RWPE2 (cell line): ENCODE measurements at places on chromosomes 7 and 10.

DNA sequence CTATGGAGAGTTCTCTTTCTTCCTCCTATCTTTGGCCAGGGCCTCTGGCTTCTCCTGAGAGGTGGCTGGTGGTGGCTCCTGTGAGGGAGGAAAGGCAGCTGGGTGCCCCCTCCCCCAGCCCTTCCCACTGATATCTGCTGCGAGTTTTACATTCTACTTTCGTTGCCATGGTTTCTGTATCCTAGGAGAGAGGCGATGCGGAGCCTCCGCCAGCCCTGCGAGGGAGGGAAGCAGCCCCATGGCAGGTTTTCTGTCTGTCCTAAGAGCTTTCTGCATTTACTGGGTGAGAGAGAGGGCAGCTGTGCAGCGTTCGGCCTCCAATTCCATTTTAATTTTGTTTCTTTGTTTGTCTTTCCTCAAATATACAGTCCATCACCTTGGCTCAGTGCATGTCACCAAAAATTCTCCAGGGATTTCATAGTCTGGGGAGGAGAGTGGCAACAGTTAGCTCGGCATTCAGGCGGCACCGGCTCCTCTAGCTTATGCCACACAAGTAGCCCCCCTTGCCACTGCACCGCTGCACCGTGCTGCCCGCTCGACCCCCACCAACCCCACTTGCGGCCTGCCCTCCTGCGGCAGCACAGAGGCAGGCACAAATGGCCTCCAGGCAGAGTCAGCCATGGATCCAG is 20.4 kb downstream of the DNAJB12 start:
- no peaks in the 10 kb centered on the region for H3K27me3 ChIP-seq
- peak overlapping the region; percentile 99 for H3K27ac ChIP-seq
- peaks cover 18% of the 10 kb centered on the region for H3K36me3 ChIP-seq
- peaks cover 49% of the 10 kb centered on the region for H3K4me1 ChIP-seq
- DNase-seq: no peak

DNA sequence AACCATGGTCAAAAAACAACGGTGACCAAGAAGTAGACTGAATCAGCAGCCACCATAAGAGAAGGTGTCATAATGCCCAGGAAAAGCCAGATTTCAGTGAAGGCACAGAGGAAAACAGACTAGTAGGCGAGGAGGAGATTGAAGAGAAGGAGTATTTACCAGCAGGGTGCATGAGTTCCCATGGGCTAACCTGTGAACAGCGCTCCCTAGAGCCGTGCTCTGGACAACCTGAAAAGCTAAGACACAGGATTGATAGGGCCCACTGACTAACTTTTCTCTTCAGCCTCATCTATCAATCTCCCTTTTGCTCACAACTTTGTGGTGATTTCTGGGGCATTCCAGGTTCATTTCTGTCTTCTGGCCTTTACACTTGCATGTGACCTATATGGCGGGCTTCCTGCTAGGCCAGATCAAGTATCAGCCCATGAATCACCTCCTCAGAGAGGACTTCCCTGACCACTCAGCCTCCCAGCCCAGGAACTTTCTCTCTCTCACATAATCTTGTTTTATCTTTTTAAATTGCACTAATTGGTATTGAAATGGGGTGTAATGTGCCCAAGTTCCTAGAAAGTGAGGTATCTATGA is 12.8 kb downstream of the ANKRD22 start:
- peaks cover 8% of the 10 kb centered on the region for H3K4me1 ChIP-seq
- no peaks in the 10 kb centered on the region for H3K36me3 ChIP-seq
- no peak overlapping the region for H3K27ac ChIP-seq

GRCh38 chr10:12463459-12463838 is 114.1 kb downstream of the CAMK1D start:
- H3K27me3 ChIP-seq: no peaks in the 10 kb centered on the region
- DNase-seq: no peak
- H3K4me1 ChIP-seq: no peaks in the 10 kb centered on the region
- no peak overlapping the region for H3K27ac ChIP-seq
- no peak overlapping the region for H3K4me3 ChIP-seq

GRCh38 chr10:47379901-47380300 is 4.2 kb downstream of the ZNF488 start:
- no peak for DNase-seq
- no peaks in the 10 kb centered on the region for H3K4me1 ChIP-seq
- H3K27ac ChIP-seq: no peak overlapping the region
- no peaks in the 10 kb centered on the region for H3K36me3 ChIP-seq

- no peaks in the 10 kb centered on the region for H3K27me3 ChIP-seq
- H3K4me3 ChIP-seq: no peak overlapping the region
- H3K27ac ChIP-seq: no peak overlapping the region
- H3K4me1 ChIP-seq: no peaks in the 10 kb centered on the region
These were observed 323.9 kb upstream of the KCND2 start for GRCh38 chr7:119949053-119949452.

- no peaks in the 10 kb centered on the region for H3K27me3 ChIP-seq
- no peak overlapping the region for H3K27ac ChIP-seq
- H3K4me1 ChIP-seq: no peaks in the 10 kb centered on the region
- H3K36me3 ChIP-seq: no peaks in the 10 kb centered on the region
- no peak overlapping the region for H3K4me3 ChIP-seq
These were observed 26.2 kb downstream of the GLI3 start for GRCh38 chr7:42210779-42211178.

DNA sequence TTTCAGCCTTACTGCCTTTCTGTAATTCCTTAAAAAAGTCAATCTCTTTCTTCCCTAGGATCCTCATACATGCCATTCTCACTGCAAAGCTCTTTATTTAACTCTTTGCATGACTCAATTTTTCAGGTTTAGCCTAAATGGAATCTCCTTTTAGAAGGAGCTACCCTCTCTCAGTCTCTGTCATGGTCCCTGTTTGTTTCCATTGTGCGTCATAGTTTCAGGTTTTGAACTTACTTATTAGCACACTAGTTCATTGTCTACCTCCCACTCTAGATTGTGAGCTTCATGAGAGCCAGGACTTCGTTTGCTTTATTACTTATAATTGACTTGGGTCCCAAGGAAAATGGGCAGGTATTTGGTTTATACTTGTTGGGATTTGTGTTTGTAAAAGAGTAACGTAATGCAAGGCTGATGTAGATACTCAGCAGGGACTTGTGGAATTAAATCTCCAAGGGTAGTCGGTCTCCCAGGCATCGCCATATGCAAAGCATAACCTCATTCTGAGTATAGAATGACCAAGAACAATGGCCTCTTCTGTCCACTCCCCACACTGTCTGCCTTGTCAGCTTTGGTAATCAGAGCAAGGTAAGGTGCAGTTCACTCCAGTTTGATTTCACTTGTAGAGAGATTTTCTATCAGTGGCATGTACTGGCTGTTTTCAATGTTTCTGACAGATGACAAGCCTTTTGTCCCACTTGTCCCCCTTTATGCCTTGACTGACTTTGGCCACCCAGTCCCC is 252.0 kb downstream of the SORCS3 start:
- H3K27me3 ChIP-seq: no peaks in the 10 kb centered on the region
- no peaks in the 10 kb centered on the region for H3K36me3 ChIP-seq
- H3K4me1 ChIP-seq: no peaks in the 10 kb centered on the region
- H3K27ac ChIP-seq: no peak overlapping the region
- DNase-seq: no peak

DNA sequence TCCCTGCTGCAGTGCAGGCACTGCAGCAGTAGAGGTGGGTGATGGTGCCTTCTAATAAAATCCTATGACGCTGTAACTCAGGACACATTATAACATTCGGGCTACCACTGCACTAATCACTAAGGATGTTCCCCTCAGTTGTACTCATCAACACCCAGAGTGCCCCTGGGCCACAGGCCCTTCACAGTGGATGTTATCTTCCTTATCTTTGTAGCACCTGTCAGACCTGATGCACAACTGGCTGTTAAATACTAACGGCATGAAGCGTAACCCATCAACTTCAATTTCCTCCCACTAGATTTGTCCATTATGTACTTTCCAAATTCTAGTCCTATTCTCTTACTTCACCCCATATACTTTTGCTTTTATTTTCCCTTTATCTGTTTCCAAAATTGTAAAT is 66.3 kb downstream of the PARD3 start:
- no peaks in the 10 kb centered on the region for H3K36me3 ChIP-seq
- DNase-seq: no peak
- H3K4me1 ChIP-seq: peaks cover 32% of the 10 kb centered on the region
- no peak overlapping the region for H3K27ac ChIP-seq

- H3K36me3 ChIP-seq: peaks cover 22% of the 10 kb centered on the region
- no peak within 1 kb of the TSS for H3K4me3 ChIP-seq
- H3K27me3 ChIP-seq: no peaks in the 10 kb centered on the region
- H3K27ac ChIP-seq: peak within 1 kb of the TSS; percentile 63
- no peak for DNase-seq
These were observed at the start of gene MYO1G for GRCh38 chr7:44978511-44979366. TSS of gene MYO1G (minus strand) at chr7:44979015. CDS start at chr7:44978961, 54 bp downstream.

DNA sequence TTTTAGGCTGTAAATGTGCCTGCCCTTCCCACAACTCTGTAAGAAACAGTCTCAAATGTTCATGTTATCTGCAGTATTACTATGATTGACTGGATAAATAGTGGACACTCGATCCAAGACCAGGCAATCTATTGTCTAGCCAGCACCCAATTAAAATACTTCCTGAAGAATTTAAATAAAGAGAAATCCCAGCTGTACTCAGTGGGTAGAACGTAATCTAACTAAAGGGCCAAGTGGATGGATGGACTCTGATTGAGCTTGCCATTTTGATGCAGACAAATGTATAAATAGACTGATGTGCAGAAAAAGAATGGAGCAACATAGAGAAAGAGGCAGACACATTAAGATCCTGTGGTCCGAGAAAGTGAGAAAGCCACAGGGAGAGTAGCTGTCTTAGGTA is 158.0 kb downstream of the IPMK start:
- H3K36me3 ChIP-seq: no peaks in the 10 kb centered on the region
- H3K4me1 ChIP-seq: no peaks in the 10 kb centered on the region

GRCh38 chr10:73251683-73252444 is 580 bp downstream of the MRPS16 start:
- peaks cover 13% of the 10 kb centered on the region for H3K4me1 ChIP-seq
- peaks cover 51% of the 10 kb centered on the region for H3K36me3 ChIP-seq
- DNase-seq: no peak
- peak overlapping the region; percentile 84 for H3K4me3 ChIP-seq
- H3K27me3 ChIP-seq: no peaks in the 10 kb centered on the region

DNA sequence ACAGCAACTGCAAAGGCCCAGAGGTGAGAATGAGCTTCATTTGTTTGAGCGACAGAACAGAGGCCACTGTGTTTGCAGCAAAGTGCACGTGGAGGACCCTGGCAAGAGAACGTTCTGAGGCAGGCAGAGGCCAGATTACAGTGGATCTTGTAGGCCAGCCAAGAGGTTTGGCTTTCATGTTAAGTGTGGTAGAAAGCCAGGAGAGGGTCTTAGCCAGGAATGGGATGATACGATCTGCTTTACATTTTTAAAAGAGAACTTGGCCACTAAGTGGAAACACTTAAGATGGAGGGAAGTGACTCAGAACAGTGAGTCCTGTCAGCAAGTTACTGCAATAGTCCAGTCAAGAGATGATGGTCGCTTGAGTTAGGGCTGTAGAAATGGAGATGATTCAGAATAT is 4.6 kb downstream of the CCDC136 start:
- no peak overlapping the region for H3K27ac ChIP-seq
- no peaks in the 10 kb centered on the region for H3K4me1 ChIP-seq
- no peak overlapping the region for H3K4me3 ChIP-seq
- H3K27me3 ChIP-seq: no peaks in the 10 kb centered on the region
- no peak for DNase-seq
- H3K36me3 ChIP-seq: no peaks in the 10 kb centered on the region

GRCh38 chr10:398954-399353 is 263.7 kb downstream of the ZMYND11 start:
- H3K4me1 ChIP-seq: no peaks in the 10 kb centered on the region
- H3K27me3 ChIP-seq: no peaks in the 10 kb centered on the region
- DNase-seq: no peak

DNA sequence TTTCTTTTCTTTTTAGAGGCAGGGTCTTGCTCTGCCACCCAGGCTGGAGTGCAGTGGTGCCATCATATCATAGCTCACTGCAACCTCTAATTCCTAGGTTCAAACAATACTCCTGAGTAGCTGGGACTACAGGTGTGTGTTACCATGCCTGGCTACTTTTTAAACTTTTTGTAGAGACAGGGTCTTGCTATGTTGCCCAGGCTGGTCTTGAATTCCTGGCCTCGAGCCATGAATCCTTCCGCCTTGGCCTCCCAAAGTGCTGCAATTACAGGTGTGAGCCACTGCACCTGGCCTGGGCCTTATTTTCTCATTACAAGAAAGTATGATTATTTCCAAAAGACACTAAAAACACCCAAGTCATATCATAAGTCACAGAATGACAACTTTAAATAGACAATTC is 106.6 kb downstream of the CDK6 start:
- peaks cover 32% of the 10 kb centered on the region for H3K36me3 ChIP-seq
- H3K4me3 ChIP-seq: no peak overlapping the region
- peaks cover 38% of the 10 kb centered on the region for H3K4me1 ChIP-seq

DNA sequence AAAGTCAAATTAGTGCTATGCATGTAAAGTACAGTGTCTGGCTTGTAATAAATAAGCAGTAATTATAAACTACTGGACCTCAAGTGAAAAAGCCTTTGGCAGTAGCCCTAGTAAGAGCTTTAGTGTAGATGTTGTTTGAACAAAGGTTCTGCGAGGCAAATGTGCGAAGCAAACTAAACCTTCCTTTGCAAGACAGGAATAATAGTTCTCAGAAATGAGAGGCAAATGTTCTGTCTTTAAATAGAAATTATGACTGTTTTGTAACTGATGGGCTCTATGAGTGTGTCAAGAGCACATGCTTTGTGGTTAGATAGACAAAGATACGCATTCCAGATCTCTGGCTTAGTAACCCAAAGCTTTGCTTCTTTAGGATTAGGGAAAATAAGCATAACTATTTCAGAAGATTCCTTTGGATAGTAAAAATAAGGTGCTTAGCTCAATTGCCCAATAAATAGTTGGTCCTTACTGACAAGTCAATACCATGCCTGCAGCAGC is 169.2 kb upstream of the CDC14C start:
- no peaks in the 10 kb centered on the region for H3K4me1 ChIP-seq
- H3K36me3 ChIP-seq: no peaks in the 10 kb centered on the region
- no peak overlapping the region for H3K4me3 ChIP-seq
- H3K27me3 ChIP-seq: peaks cover 13% of the 10 kb centered on the region

DNA sequence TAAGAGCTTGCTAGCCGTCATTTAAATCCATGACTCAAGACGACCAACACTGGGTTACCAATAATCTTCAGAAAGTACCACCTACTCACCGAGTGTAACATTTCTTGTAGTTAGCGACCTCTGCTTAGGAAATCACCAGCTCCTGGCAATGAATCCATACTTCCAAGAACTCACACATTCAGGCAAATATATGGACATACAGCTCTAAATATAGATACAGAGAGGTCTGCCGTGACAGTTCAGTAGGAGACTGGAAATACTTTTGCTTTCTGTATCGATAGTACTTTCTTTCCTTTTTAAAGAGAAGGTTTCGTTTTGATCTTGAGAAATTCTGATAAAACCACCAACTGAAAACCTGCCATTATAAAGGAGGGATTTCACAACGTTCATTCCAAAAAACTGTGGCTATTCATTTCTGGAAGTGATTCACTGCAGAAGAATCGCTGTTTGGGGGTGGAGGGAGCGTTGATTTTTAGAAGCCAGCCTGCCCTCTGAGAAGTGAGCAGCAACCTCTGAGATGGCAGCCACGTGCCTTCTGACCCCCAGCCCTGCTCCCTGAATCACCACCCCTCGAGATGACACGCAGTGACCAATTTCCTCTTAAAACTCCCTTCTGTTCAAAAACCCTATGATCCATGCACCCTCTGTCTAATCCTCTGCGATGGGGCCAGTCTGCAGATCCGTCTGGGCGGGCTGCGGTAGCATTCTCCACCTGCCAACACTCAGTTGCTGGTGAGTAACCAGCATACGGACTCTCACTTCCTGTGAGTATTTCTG is 179.0 kb upstream of the KLF14 start:
- H3K27ac ChIP-seq: peak overlapping the region; percentile 100
- H3K4me3 ChIP-seq: peak overlapping the region; percentile 42
- peaks cover 57% of the 10 kb centered on the region for H3K36me3 ChIP-seq
- no peaks in the 10 kb centered on the region for H3K27me3 ChIP-seq
- DNase-seq: peak; percentile 95
